ACHN (cell line): ENCODE measurements at places on chromosomes 5 and 9.

DNA sequence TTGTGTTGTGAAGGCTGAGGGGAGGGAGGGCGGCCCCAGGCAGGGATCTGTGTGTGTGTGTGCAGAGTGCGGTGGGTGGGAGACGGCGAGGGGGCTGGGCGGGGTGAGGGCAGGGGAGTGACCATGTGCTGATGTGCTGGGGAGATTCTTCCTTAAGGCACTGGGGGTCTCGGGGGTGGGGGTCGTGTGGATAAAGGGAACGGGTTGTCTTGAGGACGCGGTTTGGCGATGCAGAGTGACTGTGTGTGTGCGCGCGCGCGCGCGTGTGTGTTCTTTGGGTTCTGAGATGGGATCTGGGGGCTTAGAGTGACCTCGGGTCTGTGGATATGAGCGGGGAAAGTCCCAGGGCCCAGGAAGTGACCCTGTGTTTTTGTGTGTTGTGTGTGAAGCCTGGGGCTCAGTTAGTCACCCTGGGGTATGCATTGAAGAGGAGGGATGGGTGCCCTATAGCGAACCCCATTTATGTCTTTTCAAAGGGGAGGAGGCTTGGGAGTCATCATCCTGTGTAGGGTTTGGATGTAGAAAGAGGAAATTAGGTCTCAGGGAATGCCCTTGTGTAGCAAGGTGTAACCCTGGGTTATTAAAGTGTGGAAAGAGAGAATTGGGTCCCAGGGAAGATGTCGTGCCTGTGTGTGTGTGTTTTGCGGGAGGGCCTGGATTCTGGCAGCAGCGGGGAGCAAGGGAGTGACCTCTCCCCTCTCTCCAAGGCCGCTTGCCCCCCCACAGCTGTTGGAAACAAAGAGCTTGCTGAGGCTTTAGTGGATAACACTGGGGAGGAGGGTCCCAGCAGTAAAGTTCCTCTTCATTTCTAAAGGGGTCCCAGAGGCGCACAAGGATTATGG lies 1.4 kb downstream of the TMEFF1 start:
- DNase-seq: no peak

- no peak for DNase-seq
These were observed 2.2 kb upstream of the JAK2 start for GRCh38 chr9:4982721-4983482.

DNA sequence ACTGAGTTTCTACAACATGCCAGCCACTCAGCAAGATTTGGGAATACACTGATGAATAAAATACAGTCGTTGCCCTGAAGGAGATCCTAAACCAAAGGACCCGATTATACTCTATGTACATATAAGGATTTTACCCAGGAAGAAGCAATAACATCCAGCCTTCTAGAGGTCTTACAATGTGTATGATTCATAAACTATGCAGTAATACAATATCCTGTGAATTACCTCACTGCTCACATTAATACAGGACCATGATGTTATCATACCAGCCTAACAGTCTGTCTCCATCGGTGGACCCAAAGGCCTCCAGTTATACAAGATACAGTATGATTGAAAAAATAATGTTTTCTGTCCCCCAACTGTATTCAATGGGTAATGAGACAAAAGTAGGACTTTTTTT lies 310.5 kb upstream of the TRPM3 start:
- no peak for DNase-seq

DNA sequence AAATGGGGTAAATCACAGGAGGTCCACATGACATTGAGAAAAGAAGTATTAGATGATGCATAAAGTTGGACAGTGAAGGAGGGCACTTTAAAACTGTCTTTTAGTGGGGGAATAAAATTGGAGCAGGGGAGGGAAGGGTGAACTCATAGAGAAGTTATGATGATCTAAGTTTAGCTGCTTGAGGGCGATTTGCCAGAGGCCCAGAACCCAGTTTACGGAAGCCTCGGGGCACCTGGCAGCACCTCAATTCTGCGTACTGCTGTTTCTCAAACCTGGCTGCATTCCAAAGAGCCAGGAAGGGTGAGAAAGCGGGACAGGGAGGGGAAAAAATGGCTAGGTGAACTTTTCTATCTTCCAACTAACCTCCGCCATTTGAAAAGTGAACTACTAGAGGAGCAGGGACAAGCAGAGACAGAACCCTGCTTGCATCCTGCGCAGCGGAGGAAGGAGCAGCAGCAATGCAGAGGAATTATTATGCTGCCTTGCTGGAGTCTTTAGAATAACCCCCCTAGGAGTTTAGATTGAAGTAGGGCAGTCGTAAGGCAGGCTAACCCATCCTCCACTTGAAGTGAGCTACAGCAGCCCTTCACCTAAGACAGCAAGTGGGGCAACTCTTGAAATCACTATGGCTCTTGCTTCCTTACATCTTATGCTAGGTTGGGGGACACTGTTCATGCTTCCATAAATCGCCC lies 316.8 kb downstream of the BRINP1 start:
- no peak for DNase-seq

DNA sequence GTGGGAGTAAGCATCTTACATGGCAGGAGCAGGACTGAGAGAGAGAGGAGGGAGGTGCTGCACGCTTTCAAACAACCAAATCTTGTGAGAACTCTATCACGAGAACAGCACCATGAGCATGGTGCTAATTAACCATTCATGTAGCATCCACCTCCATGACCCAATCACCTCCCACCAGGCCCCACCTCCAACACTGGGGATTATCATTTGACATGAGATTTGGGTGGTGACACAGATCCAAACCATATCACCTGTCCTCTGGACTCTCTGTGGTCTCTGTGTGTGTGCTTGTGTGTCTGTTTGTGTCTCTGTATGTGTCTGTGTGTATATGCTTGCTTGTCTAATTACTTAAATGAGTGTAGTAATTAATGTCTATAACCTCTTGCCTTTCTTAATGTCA lies 31.1 kb downstream of the SEC61B start:
- DNase-seq: no peak

DNA sequence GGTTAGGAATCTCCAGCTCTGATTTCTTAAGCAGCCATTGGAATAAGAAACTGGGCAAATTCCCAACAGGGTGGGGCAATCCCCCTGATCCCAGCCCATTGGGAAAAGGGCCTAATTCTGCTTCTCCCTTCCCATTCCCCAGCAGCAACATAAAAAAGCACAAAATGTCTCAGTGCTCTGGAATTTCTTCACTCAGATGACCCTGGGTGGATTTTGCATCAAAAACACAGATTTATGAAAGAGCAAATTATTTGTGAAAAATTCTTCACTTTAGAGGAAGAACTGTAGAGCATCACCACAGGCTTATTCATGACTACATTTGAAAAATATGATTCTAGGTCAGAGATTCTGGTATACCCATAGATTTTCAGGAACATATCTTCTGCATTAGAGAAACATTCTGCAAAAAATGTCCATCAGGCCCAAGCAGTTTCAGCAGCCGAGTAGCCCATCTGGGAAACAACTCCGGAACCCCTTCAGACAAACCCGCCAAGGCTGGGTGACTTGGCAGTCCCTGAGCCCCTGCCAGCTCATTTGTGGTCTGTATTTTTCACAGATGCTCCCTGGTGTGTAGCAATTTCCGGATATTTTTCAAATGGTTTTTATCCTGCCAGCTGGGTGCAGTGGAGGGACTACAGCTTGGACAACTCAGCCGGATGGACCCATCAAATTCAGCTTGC lies 102.1 kb upstream of the RANBP3L start:
- DNase-seq: no peak

GRCh38 chr5:158908425-158909220 lies 191.1 kb downstream of the EBF1 start:
- no peak for DNase-seq

GRCh38 chr5:112691758-112692157 lies 45.9 kb upstream of the APC start:
- peak; percentile 19 for DNase-seq

DNA sequence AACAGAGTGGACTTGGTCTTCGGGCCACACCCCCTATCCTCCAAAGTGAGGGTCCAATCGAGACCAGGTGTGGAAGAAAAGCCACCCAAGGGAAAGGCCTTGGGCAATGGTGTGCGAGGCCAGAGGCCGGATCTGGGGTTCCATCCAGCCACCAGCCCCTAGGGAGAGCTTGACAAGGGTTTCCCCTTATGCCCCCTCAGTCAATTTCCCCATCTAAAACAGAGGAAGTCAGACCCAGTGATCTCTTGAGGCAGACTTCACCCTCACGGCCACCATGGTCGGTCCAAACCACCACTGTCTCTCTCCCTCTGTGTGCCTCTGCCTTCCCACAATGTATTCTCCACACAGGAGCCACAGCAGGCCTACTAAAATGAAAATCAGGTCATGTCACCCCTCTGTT lies 82.9 kb downstream of the C5orf15 start:
- no peak for DNase-seq

DNA sequence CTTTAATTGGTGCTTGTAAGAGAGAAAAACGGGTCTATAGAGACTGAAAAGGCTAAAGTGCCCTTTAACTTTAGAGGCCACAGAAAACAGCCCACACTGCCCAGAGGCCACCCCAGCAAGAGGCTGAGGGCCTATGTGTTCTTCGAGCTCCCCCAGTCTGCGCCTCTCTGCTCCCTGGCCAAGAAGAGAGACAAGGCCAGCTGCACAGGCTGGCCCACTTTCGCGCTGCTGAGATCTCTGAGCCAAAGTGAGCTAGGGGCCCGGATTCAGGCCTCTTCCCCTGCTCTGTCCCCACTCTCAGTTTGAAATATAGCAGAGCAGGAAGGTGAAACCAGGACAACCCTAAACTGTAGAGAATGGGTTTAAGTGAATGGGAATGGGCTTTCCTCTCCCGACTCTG lies 132.0 kb upstream of the TRIM32 start:
- no peak for DNase-seq

DNA sequence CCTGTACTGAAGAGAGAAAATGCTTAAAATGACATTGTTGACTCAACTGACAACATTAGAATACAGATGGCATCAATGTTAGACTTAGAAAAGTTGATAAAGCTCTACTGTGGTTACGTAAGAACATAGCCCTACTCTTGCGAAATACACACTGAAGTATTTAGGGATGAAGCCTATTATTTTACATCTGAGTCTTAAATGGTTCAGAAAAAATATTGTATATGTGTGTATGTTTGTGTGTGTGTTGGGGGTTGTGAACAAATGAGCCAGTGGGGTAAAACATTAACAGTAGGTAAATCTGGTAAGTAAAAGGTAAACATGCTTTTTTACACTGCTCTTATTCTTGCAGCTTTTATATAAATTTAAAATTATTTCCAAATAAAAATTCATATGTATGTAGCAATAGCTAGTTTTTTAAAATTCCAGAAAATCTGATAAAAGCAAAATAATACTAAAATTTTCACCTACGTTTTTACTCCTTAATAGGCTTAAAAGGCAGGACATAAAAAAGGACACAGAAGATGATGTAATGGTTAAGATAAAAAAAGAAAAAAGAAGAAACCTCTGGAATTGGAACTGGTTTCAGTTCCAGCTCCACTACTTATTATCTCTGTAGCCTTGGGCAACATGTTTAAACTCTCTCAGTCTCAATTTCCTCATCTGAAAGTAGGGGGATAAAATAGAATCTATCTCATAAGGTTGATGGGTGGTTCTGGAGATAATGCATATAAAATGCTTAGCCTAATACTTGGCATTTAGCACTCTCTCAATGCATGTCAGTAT lies 44.3 kb downstream of the GARNL3 start:
- DNase-seq: no peak

GRCh38 chr5:34598177-34598794 lies 57.8 kb upstream of the RAI14 start:
- peak; percentile 66 for DNase-seq

GRCh38 chr9:26148128-26148527 lies 469.9 kb upstream of the TUSC1 start:
- DNase-seq: no peak

DNA sequence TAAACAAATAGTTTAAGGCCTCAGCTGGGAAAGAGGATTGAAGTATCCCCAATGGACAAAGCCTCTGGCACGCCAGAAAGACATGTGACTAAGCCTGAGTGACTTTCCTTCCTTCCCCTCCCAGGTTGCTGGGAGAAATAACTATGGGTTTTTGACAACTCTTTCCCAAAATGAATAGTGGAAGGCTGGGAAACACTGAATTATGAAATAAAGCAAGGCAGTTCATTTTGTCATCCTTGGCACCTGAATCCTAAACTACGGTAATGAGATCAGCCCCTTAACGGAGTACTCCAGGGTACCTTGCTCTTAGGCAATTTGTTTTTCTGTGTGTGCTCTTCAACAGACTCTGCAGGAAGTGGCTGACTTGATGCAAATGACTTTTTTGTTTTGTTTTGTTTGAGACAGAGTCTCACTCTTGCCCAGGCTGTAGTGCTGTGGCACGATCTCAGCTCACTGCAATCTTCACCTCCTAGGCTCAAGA lies 75.2 kb downstream of the LMNB1 start:
- DNase-seq: no peak

- peak; percentile 8 for DNase-seq
These were observed 524 bp downstream of the CCNB1 start for GRCh38 chr5:69167493-69167855.

DNA sequence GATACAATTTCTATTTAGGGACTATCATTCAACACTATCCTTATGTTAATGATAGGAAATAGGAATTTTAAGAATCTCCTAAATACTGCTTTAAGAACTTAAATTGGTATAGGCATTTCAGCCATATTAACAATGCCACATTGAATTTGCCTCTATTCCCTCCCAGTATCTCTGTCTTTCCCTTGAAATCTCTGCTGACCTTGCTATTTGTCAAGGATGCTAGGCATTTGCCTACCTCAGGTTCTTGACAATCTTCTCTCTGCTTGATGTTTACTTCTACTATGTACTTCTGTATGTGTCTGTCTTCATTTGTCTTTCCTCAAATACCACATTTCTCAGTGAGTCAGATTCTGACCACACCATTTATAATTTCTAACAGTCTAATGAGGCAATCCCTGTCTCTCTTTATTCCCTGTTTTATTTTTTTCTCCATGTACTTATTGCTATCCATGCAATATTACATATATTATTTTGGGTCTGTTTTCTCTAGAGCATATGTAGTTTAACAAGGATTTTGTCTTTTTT lies 1461.4 kb upstream of the CDH9 start:
- DNase-seq: no peak

DNA sequence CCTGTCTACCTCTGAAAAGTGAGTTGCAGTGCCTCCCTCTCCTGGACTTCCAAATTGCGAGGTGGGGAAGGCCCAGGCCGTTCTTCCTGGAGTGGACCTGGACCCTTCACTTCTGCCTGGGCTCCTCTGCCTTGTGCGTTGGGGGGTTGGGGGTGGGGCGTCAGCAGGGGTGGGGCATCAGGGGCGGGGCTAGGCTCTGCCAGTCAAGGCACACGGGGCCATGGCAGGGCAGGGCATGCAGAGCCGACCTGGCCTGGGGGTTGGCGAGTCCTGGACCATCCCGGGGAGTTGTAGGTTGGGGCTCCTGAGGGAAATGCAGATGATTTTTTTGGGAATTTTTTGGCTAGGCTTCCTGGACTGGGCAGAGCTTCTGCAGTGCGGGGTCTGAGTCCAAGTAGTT lies 87.1 kb downstream of the EHMT1 start:
- DNase-seq: no peak
